T-helper 17 cell (primary cell): ENCODE measurements at places on chromosomes 4 and X. TPM values are rescaled to one million over a fixed set of nuclear protein-coding genes. Genes with fewer than 3 reads are reported as not detected.

PPP1R2C gene
- total RNA-seq, result not detected

MAGEA4 gene
- total RNA-seq, result not detected

HPGDS gene
- 0.37 TPM for total RNA-seq

CXXC4 gene
- 0.07 TPM for total RNA-seq

ARX gene
- total RNA-seq, result not detected

NSUN7 gene
- 1.2 TPM for total RNA-seq

PCSK1N gene
- 14.2 TPM for total RNA-seq

OTUD4 gene
- total RNA-seq, result 63.8 TPM

STPG2 gene
- total RNA-seq, result 0.21 TPM

GAB3 gene
- total RNA-seq, result 17.7 TPM

PLAC8 gene
- total RNA-seq, result 146 TPM

CLIC2 gene
- 0.39 TPM for total RNA-seq

SSX3 gene
- total RNA-seq, result not detected

TLR10 gene
- 1.1 TPM for total RNA-seq

TRIML2 gene
- not detected for total RNA-seq

PARM1 gene
- 0.13 TPM for total RNA-seq

JCHAIN gene
- total RNA-seq, result 2.8 TPM

IL2RG gene
- total RNA-seq, result 400 TPM

USP17L26 gene
- total RNA-seq, result not detected

IL13RA2 gene
- total RNA-seq, result not detected

ARHGEF38 gene
- total RNA-seq, result not detected

GLRB gene
- total RNA-seq, result not detected

ZXDA gene
- total RNA-seq, result 16.9 TPM
